ENCODE measurements at places on chromosomes 12 and 14.

DNA sequence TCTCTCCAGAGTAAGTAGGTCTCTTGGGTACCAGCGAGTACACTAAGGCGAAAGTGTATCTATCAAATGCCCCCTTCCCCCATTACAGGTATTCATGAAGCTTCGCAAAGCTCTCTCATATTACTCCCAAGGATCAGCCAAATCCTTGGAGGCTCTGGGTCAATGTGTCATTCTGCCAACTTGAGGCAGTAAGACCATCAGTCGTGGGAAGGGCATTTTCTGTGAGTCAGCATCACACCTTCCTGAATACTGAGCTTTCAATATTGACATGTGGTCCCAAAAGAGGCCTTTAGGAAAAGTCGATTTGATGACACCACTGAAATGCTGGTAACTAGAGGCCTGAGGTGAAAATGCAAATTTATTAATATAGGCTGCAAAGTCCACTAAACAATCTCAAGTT, 323.9 kb downstream of the LRIG3 start:
- DNase-seq: no peak

DNA sequence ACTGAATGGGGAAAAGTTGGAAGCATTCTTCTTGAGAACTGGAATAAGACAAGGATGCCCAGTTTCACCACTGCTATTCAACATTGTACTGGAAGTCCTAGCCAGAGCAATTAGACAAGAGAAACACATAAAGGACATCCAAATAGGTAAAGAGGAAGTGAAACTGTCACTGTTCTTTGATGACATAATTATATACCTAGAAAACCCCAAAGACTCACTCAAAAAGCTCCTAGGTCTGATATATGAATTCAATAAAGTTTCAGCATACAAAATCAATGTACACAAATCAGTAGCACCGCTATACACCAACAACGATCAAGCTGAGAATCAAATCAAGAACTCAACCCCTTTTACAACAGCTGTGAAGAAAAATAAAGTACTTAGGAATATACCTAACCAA, 157.3 kb upstream of the DDHD1 start:
- DNase-seq: no peak

DNA sequence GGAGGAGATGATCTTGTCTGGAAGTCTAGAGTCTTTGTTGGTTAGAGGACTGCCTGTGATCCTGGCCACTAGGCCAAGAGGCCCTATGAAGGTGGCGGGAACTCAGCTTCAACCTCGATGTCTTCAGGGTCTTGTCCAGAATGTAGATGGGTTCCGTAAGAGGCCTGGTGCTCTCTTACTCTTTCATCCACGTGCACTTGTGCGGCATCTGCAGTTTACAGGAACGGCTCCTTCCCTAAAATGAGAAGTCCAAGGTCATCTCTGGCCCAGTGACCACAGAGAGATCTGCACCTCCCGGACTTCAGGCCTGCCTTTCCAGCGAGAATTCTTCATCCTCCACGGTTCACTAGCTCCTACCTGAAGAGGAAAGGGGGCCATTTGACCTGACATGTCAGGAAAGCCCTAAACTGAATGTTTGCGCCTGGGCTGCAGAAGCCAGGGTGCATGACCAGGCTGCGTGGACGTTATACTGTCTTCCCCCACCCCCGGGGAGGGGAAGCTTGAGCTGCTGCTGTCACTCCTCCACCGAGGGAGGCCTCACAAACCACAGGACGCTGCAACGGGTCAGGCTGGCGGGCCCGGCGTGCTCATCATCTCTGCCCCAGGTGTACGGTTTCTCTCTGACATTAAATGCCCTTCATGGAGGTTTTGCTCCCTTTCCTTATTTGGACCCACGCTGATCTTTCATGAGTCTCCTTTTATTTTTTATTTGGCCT, 17.7 kb downstream of the WNT5B start:
- DNase-seq: no peak

GRCh38 chr12:116050275-116050674, 227.2 kb downstream of the MED13L start:
- no peak for DNase-seq
